ENCODE measurements at places on chromosomes 3 and 15.

- DNase-seq: no peak
These were observed 223.1 kb downstream of the MEIS2 start for GRCh38 chr15:36877294-36877693.

GRCh38 chr3:69547461-69547880 lies 161.6 kb upstream of the FRMD4B start:
- DNase-seq: no peak

GRCh38 chr3:168472783-168473182 lies 377.1 kb upstream of the GOLIM4 start:
- DNase-seq: no peak

GRCh38 chr15:80418892-80419537 lies 14.8 kb downstream of the ARNT2 start:
- DNase-seq: no peak

- no peak for DNase-seq
These were observed 329.7 kb downstream of the RORA start for GRCh38 chr15:60899322-60899966.

GRCh38 chr15:54789376-54789775 lies 407.4 kb downstream of the RSL24D1 start:
- DNase-seq: no peak

DNA sequence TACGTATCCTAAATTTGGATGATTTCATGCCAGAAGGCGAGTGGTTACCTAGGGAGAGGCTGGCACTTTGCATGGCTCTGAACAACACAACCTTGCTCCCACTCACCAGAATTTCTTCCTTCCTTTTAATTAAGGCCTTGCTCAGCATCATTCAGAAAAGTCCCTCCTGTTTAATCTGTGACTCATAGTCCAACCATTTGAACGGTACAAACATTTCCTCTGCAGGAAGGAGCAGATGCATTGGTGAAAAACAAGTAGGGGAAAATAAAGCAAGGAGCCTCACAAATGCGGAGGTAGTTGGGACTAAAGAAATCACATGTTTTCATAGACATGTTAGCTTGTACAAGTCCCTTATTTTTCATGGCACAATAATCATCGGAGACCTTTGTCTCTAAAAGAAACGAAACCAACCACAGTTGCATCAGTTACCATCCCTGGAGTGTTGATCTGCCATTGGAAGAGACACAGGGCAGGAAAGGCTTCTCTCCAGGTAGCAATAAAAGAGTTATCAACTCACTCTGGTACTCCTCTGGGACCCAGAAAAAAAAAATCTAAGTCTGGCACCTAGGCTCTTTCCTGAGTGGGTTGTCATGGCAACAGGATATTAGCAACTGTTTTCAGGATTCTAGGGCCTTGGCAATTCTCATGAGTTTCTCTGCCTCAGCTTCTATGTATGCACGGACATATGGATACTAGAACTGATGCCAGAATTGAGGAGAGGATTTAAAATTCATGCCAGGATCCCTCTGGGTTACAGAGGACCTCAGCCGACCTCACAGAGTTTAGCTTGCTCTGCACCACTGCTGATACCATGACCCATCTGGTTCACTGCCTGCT lies 255.4 kb upstream of the ARPP21 start:
- no peak for DNase-seq

- DNase-seq: no peak
These were observed 423 bp upstream of the PHLDB2 start for GRCh38 chr3:111858642-111859041.

DNA sequence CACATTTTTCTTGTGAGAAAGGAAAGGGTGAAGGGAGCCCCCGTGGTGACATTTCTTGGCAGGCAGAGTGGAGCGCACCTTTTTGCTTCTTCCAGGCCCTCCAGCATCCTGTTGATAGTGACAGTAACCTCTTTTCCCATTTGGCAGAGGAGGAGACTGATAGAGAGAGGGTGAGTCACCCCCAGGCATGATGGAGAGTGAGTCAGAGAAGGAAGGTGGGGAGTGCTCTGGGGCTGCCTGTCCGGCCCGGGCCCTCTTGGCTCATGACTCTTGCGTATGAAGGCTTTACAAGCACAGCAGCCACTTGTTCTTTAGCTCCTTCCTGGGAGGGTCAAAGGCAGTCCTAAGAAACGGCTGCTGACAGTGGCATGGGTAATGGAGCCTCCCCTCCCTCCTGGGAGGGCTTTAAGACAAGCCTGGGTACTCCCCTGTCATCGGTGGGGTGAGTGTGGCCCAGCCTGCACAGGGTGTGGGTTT lies 16.0 kb downstream of the ANKRD63 start:
- no peak for DNase-seq

DNA sequence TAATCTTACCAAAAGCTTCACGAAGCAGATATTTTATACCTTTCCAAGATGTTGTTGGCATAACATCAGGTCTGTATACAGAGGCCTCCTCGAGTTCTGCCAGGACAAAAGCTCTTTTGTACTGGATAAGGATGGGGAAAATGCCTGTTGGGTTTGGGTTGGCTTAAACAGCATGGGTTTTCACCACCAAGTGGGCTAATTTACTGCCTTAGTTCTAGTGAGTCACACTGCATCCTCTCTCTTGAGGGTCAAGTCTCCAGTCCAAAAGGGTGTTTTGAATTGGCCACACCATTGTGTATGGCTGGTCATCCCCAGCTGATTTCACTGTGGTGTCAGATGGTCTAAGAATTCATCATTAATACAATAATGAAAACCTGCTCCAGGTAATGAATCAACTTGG lies 26.1 kb upstream of the BHLHE40 start:
- no peak for DNase-seq

DNA sequence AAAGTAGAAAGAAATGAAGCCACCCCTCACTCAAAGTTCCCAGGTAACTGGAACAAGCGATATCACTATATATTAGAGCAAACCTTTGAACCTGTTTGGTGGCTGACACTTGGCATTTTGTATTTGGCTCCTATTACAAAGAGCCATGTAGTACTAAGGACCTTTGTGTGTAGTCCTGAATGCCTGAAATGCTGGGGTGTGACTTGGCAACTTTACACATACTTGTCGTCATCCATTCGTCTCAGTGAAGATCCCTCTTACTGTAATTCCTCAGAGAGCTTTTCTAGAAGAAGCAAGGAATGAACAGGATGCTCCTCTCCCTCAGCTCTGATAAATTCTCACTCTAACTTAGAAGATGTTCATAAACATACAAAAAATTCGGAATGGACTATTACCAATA lies 216.1 kb upstream of the CDIN1 start:
- DNase-seq: no peak

GRCh38 chr3:138593488-138594149 lies 441 bp downstream of the CEP70 start:
- DNase-seq: no peak

DNA sequence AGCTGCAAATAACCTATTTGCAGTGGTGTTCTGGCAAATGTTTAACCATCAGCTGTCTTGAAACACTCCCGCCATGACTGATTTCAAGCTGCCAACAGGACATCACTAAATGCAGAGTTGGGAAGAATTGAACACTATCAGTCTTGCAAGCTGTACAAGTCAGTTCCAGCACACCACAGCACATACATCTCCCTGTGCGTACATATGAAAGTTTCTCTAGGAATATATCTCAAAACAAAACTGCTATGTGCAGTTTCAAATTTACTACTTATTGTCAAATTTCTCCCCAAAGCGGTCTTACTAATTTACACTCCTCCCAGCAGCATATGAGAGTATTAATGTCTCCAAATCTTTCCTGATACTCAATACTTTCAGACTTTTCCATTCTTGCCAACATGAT lies 30.4 kb upstream of the CORO2B start:
- no peak for DNase-seq

DNA sequence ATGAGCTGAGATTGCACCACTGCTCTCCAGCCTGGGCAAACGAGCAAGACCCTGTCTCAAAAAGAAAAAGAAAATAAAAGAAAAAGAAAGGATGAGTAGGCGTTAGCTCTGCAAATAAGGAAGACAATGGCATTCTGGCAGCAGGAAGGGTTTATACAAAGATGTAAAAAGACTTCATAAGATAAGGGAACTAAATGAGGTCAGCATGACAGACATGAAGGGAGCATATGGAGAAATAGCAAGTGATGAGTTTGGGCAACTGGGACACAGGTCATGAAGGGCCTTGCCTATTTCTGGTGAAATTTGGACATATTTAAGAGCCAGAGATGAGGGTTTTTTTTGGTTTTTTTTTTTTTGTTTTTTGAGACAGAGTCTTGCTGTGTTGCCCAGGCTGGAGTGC lies 24.5 kb downstream of the TMEM266 start:
- no peak for DNase-seq

DNA sequence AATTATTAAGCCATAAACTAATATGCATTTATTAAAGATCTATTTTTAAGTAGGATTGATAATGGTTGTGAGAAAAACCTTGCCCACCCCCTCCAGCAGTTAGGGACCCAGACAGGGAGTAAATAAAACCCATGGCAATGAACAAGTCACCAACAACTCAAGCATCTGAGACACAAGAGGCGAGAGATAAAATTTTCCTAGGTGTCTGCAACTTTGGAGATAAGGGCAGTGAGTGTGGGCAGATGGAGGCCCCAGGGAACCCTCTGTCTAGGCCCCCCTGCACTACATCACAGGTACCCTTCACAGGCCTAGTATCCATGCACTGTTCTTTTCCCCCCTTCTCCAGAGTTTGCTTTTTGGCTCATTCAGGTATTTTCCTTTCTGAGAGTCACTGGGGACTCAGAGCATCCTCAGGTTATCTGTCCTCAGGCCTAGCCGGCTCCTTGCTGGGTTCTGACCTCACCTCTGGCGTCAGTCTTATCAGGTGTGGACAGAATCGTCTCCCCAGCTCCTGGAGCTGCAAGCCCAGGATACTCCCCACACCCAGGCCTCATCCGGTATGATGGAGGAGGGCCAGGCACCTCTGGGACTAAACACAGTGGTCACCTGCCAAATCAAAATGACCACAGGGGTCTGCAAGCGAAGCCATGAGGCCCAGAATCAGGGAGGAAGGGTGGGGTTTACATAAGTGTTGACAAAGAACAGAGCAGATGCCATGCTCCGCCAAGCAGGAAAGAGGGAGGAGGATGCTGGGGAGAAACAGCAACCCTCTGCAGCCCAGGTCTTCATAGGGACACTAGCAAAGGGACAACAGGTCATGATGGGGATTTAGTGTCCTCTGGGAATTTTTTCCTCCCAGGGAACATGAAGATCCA lies 50.4 kb downstream of the CCNL1 start:
- no peak for DNase-seq

Measured in mesothelial cell of epicardium (in vitro differentiated cells).